Colonic mucosa (tissue), 4 donors: ENCODE measurements at places on chromosomes 4 and X. TPM values are rescaled to one million over a fixed set of nuclear protein-coding genes. Genes with fewer than 3 reads are reported as not detected.

DNA sequence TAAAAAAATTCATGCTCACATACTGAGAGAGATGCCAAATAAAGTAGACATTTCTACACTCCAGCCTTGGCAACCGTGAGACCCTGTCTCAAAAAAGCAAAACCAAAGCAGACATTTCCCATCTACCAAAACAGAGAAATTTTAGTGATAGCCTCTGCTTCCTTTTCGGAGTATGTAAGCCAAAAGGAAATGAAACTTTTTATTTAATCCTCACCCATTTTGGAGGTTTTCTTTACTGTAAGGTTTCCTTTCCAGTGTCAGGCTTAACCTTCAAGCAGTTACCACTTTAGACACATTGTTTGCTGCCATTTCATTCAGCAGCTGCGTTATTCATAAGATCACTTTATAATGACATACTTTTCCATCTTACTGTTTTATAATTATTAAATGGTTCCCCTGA is 15.9 kb downstream of the ADD1 start:
- peaks cover 43% of the 10 kb centered on the region for H3K4me1 ChIP-seq
- no peak overlapping the region for H3K4me3 ChIP-seq
- peak overlapping the region; percentile 19 for H3K27ac ChIP-seq
- H3K27me3 ChIP-seq: no peaks in the 10 kb centered on the region

- peak; percentile 71 for DNase-seq
- no peaks in the 10 kb centered on the region for H3K27me3 ChIP-seq
- no peak overlapping the region for H3K4me3 ChIP-seq
Observed at GRCh38 chrX:17689971-17690409, 47.3 kb upstream of the SCML1 start.

The SLC16A2 gene
- total RNA-seq: 1.3 TPM

The NAP1L2 gene
- 1.8 TPM for total RNA-seq

DNA sequence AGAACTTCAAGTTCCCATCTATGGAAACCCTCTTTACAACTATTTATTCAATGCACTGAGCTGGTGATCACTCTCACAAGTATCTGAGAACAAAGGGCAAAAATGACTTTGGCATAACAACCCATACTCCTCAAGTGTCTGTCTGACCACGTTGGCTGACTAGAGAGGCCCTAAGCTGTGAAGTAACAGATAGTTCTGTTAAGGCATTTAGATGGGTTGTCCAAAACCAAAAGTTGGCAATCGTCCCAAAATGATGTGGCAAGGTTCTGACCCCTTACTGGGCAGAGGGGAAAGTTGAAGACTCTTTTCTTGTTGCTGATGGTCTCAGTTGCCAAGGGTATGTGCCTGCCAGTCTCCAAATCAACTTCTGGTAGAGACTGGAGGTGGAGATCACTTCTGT is 524.8 kb downstream of the PPARGC1A start:
- DNase-seq: no peak

The KLHL13 gene
- total RNA-seq: 3.0 TPM

GRCh38 chrX:135345107-135345589 is 35.9 kb downstream of the ETDC start:
- H3K27me3 ChIP-seq: no peaks in the 10 kb centered on the region
- peak overlapping the region; percentile 59 for H3K4me3 ChIP-seq
- DNase-seq: peak; percentile 50

The FBXO8 gene
- 22.2 TPM for total RNA-seq

GRCh38 chr4:94544811-94545210 is 93.1 kb downstream of the PDLIM5 start:
- no peak overlapping the region for H3K27ac ChIP-seq

DNA sequence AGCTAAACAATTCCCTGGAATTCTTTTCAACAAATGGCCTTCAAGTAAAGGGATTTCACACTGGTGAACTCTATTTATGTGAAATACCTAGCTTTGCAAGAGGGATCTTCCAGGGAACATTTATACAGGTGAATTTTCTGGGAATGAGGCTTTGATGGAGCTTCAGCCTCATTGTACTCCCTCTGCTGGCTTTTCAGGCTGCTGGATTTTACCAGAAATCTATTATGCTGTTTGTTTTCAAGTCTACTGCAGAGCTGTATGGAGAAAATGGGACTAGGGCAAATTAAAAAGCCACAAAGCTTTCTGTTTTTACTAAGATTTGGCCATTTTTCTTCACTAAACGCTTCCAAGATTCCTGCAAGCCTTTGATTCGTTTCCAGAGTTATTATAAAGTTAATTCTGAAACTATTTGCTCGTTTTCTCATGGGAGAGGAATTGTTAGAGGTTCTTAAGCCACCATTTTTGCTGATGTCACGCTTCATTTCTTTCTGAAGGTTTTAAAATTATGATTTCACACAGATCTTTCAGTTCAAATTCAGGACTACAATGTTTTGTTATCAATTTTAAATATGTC is 31.6 kb downstream of the KDM6A start:
- no peaks in the 10 kb centered on the region for H3K36me3 ChIP-seq
- no peak for DNase-seq
- no peaks in the 10 kb centered on the region for H3K27me3 ChIP-seq
- H3K4me3 ChIP-seq: no peak overlapping the region
- no peak overlapping the region for H3K27ac ChIP-seq
- peaks cover 5% of the 10 kb centered on the region for H3K4me1 ChIP-seq

DNA sequence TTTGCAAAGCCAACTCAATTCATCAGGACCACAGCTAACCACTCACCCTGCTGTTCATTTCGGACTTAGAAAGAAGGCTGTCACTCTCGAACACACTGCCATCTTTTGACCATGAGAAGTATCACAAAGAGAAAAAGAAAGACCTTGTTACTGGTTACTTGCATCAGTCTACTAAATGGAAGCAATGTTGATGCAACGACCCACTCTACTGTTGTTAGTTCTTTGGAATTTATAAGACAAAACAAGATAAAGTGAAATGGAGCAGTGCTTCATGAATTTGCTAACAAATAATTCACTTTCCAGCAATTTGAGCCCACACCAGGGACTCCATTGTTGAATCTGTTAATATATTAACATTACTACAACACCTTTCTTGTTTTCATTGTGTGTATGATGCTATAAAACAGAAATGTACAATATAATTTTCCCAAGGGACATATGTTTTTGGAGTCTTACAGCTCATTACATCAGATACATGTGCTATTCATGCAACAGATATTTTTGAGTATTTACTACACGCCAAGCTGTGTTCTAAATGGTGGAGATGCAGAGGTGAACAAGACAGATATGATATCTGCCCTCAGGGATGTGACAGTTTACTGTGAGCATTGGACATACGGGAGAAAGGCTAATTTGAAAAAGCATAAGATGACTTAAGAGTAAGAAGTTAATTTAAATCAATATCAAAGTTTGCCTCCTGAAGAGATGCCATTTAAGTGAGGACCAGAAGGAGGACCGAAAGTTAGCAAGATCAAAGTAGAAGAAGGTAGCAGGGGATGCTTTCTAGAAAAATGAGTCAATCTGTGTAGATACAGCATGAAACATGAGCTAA is 87.2 kb downstream of the AREG start:
- H3K4me1 ChIP-seq: no peaks in the 10 kb centered on the region
- DNase-seq: peak; percentile 31
- H3K27ac ChIP-seq: no peak overlapping the region
- H3K4me3 ChIP-seq: no peak overlapping the region

DNA sequence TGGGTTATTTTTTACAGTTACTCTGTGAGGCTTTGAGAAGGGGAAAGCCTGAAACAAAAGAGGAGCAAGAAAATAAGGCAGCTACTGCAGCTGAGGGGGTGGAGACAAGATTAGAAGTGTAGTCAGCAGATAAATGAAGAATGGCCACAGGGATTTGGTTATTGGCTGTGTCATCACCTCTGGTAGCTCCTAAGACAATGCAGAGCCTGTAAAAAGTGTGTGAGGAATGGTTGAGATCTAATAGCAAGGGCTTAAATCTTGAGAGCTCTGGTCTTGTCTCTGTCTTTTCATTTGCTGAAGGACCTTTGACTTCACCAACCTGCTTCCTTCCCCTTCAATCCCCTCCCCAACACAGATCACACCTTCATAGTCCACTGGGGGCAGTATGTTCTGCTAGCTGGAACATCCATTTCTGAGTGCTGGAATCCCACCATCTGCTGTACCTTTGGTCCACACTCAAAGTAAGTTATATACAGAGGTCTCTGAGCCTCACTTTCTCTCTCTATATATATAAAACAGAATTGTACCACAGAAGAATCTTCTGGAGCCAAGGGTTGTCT is 213.7 kb upstream of the ZIC3 start:
- H3K4me1 ChIP-seq: no peaks in the 10 kb centered on the region
- no peak overlapping the region for H3K4me3 ChIP-seq
- no peaks in the 10 kb centered on the region for H3K27me3 ChIP-seq
- no peak overlapping the region for H3K27ac ChIP-seq
- H3K36me3 ChIP-seq: no peaks in the 10 kb centered on the region
- DNase-seq: no peak

DNA sequence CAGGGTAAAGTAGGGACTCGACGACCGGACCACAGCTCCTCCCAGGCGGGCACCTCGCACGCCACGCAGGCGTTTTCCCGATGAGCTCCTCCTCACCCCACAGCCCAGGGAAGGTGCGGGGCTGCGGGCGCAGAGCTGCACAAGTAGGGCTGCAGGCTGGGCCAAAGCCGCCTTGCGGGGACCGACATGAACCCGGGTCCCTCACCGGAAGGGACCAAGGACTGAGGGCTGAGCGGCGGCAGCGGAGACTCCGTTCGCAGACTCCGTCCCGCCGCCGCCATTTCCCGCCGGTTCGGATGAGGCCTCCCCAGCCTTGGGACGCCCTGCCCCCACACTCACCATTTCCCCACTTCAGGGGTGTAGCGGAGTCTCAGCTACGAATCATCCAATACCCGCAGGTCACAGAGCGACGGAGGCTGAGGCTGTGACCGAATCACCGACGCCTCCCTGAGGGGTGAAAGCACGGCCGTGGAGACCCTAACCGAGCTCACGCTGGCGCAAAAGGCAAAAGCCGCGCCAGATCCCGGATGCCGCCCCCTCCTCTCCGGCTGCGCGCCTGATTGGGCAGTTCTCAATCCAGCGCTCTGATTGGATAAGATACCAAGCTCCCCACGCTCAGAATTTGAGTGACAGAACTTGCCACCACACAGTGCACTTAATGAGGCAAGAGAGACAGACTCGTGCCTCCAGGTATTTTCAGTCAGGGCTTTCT is at the start of gene ZNF732:
Gene ZNF732, minus strand, starts transcription at position 506 of the 712 bp plus-strand sequence. Its CDS starts 164 bp downstream, at position 342.
- DNase-seq: peak; percentile 51
- H3K27me3 ChIP-seq: no peaks in the 10 kb centered on the region
- peak within 1 kb of the TSS; percentile 9 for H3K4me3 ChIP-seq
- H3K36me3 ChIP-seq: no peaks in the 10 kb centered on the region

The HTN3 gene
- not detected for total RNA-seq

DNA sequence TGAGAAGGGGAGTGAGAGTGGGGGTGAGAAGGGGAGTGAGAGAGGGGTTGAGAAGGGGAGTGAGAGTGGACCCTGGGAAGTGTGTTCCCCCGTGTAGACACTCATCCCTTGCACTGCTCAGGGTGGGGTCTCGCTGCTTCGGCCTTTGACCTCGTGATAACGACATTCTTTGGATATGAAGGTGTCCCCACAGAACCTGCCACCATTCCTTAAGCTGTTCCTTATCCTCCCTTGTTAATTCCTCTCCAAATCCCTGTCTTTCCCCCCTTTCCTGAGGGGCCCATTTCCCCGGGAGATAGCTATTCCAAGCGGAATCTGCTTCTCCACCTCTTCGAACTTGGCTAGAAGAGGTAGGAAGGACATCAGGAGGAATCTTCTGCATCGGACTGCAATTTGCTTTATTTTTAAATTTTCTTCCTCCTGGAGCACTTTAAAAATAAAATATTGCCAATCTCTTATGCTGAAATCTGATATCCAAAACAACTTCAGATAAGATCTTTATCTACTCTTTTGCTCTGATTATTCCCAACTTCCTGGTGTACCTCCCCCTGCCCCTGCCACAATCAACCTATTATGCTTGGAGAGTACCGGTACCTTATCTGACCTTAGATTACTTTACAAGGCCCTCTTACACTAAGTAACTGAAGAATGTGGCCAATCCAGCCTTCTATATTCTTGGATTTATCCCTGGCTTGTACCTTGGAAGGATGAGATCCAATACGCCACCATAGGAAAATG is 15.6 kb downstream of the TRIML1 start:
- H3K4me3 ChIP-seq: no peak overlapping the region
- H3K36me3 ChIP-seq: no peaks in the 10 kb centered on the region
- DNase-seq: no peak
- no peaks in the 10 kb centered on the region for H3K27me3 ChIP-seq

GRCh38 chrX:25976683-25977310 is 161.3 kb upstream of the MAGEB18 start:
- H3K4me1 ChIP-seq: no peaks in the 10 kb centered on the region
- no peaks in the 10 kb centered on the region for H3K36me3 ChIP-seq
- no peak overlapping the region for H3K4me3 ChIP-seq
- DNase-seq: no peak

- H3K27me3 ChIP-seq: no peaks in the 10 kb centered on the region
- H3K4me1 ChIP-seq: no peaks in the 10 kb centered on the region
- H3K4me3 ChIP-seq: no peak overlapping the region
- no peak for DNase-seq
- no peaks in the 10 kb centered on the region for H3K36me3 ChIP-seq
- no peak overlapping the region for H3K27ac ChIP-seq
Observed at GRCh38 chrX:154779261-154779660, 16.6 kb downstream of the DKC1 start.

The STEEP1 gene
- 18.8 TPM for total RNA-seq

The HSD17B10 gene
- total RNA-seq: 78.7 TPM

The ADGRG4 gene
- total RNA-seq: 0.03 TPM
